ENCODE measurements at places on chromosomes 12 and 14. TPM values are rescaled to one million over a fixed set of nuclear protein-coding genes. Genes with fewer than 3 reads are reported as not detected.
A peak's percentile ranks its signal among the peaks of the same experiment; 100 is the strongest.

DNA sequence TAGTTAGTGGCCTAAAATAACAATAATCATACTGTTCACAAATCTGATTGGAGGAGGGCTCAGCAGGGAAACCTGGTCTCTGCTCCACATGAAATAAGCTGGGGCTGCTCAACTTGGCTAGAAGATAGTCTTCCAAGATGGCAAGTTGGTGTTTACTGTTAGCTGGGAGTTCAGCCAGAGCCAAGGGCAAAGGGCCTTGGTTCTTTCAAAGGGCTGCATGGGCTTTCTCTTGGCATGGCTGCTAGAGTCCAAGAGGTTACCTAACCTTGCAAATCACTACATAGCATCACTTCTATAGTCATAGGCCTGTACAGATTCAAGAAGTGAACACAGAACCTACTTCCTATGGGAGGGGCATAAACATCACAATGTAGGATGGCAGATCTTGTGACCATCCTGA, 7.1 kb downstream of the EXOC5 start:
- DNase-seq = no peak

DNA sequence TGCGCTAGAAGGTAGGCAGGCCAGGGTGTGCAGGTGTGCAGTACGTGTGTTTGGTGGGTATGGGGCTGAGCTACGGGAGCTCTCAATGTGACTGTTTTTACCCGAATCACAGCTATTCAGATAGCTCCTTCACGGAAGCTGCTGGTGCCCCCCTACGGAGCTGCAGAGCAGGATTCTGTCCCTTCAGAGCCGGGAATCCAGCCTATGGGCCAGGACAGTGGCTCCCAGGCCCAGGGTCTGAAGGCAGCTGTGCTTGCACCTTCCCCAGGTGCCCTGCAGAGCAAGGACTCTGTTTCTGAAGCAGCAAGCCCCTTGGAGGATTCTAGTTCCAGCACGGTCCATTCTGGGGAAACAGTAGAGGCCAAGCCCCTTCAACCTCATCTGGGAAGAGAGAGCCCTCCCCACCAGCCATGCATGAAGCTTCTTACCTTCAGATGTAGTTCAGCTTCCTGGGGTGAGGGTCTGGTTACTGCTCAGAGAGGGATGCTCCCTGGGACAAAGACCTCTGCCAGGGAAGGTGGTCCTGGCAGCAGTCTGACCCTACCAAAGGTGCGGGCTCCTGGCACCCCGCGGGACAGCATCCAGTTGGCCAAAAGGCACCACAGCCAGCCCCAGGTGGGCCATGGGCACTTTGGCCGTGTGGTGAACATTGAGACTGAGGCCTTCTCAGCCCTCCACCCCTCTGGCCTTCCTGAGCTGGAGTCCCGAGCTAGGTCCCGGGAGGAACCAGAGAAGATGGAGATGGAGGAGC, 29.1 kb downstream of the PLEKHH1 start:
- DNase-seq = no peak

GRCh38 chr12:48329199-48329939, 21.4 kb downstream of the ZNF641 start:
- DNase-seq = no peak

DNA sequence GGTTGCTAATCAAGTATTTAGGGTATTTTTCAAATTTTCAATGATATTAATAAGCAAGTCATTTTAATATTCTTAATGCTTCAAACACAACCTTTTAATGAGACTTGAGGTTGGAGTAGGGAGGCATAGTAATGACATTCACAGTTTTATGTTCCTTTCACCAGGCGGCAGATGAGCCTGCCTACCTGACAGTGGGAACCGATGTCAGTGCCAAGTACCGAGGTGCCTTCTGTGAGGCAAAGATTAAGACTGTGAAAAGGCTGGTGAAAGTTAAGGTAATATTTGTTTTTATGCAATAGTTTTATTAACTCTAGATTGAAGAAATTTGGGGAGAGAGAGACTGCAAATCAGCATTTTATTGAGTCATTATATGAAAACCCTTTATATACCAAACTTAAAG, 3.1 kb downstream of the ARID4A start:
- no peak for DNase-seq

GRCh38 chr14:96104469-96105057, 65.4 kb downstream of the C14orf132 start:
- DNase-seq = no peak

- DNase-seq = no peak
Observed at GRCh38 chr14:32303865-32304264, 25.2 kb upstream of the AKAP6 start.

GRCh38 chr14:41859336-41859735, 252.7 kb downstream of the LRFN5 start:
- no peak for DNase-seq

- DNase-seq = no peak
Observed at GRCh38 chr12:25787701-25788100, 170.8 kb upstream of the RASSF8 start.

DNA sequence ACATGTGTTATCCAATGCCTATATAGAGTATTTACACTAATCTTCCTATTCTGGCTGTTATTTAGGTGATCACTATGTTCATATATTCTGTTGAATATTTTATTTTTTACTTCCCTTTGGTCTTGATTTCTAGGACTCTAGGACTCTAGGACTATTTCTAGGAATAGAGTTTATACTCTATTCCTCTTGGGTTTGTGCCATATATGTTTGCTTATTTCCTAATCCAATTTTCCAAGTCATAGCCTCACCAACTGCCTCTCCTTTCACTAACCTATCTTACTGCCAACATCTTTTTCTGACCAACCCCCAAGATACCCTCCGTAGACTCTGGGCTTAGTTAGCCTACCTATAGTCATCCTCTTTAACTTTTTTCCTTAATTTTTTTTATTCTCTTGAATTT, 28.5 kb downstream of the ARF6 start:
- no peak for DNase-seq

GRCh38 chr12:118185602-118186397, 49.9 kb downstream of the PEBP1 start:
- no peak for DNase-seq

- DNase-seq = no peak
Observed at GRCh38 chr12:62886796-62887195, 48.2 kb downstream of the PPM1H start.

DNA sequence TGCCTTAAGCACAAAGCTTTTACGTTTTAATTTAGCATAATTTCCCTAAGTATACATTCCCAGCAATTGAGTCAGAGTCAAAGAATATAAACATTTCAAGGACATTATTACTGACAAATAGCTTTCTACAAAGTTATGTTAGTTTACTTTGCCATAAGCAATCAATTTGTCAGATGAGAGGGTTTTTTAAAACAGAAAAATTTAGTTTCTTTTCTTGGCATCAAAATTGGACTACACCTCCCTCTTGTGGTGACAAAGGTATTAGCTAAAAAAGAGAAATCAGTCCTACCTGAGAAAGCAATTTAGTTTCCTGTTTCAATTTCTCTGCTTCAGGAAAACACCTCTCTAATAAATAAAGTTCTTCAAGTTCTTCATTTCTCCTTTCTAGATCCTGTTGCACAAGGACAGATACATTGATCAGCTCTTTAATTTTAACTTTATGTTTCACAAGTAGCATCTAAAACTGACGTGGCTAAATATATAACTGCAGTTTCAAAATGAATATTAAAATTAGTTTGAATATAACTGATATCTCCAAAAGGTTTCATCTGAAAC, 39.9 kb downstream of the DNAI7 start:
- no peak for DNase-seq

DNA sequence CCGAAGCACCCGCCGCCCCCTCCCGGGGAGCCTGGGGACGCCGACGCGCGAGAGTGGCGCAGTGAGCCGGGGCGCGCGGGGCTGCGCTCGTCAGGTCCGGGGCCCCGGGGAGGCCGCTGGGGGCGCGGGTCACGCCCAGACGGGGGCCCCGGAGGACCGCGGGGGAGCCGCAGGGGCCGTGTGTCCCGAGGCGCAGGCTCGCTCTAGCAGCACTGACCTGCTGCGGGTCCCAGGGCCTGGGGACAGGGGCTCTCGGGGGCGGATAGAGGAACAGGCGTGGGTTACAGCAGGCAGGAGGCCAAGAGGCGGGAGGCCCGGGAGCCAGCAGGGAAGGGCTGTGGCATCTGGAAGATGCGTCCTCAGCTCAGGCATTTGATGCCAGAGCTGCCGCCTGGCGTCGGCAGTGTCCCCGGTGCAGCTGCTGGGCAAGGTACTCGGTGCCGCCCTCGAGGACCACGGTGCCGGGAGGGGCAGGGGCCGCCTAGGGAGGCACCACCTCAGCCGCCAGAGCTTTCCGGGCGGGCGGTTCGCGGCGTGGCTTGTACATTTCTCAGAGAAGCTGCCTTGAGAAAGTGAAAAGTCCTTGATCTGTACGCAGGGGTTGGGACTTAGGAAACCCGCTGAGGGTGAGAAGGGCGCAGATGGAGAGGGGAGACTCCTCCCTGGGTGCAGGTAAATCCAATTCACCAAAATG, 1.2 kb downstream of the WNT5B start:
- peak; percentile 36 for DNase-seq

DNA sequence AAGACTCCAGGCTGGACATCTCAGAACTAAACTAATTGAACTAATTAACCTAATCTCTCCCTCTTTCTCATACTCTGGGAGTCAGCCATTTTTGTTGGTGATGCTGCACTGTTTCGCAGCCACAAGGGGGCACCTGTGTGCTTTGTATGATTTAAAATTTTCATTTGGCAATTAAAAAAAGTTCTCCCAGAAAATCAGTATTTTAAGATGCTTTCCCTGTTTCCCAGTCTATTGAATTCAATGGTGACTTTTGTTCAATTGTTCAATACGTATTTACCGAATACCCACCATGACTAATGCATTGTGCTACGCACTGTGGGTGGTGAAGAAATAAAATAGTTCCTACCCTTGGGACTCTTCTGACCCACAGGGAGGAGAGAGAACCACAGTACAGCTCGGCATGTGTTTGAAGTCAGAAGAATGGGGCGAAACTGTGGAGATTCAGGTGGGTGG, 63.7 kb downstream of the ZNF664 start:
- peak; percentile 13 for DNase-seq

- DNase-seq = no peak
Observed at GRCh38 chr12:91877456-91878235, 268.0 kb downstream of the BTG1 start.

GRCh38 chr14:95725685-95726336, 11.9 kb upstream of the TCL1A start:
- DNase-seq = no peak

DNA sequence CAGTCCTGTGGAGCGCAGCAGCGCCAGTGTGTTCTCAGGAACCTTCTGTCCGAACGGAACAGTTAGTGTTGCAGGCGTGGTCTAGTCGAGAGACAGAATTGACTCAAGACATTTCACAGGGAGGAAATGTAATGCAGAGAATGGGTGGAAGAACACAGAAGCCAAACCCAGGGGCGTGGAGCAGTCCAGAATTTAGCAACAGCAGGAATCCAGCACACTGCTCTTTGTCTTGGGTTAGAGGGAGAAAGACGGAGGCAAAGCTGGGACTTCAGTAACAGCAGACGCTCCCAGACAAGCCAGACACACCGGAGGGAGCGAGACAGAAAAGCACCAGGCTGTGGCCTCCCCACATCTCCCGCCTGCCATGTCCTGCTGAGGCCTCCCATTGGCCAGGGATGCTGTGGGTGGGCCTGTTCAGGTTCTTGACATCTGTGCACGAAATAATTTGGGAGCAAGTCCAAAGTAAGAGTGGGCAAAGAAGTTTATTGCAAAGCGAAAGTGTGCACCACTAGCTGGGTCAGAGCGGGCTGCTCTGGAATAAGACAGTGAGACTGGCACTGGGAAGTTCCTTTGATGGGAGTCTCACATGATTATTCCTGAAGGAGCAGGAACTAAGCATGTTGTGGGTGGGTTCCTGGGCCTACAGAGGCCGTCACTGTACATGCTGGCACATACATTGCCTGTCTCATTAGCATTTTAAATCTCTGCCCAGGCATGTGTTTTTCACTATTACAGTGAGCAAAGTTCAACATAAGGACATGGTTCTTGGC, 339.3 kb upstream of the SFSWAP start:
- DNase-seq = no peak

GRCh38 chr12:6375269-6376078, at the start of gene SCNN1A:
Gene SCNN1A (minus strand): TSS chr12:6375563. CDS start chr12:6374783, 780 bp downstream.
- no peak for DNase-seq

DNA sequence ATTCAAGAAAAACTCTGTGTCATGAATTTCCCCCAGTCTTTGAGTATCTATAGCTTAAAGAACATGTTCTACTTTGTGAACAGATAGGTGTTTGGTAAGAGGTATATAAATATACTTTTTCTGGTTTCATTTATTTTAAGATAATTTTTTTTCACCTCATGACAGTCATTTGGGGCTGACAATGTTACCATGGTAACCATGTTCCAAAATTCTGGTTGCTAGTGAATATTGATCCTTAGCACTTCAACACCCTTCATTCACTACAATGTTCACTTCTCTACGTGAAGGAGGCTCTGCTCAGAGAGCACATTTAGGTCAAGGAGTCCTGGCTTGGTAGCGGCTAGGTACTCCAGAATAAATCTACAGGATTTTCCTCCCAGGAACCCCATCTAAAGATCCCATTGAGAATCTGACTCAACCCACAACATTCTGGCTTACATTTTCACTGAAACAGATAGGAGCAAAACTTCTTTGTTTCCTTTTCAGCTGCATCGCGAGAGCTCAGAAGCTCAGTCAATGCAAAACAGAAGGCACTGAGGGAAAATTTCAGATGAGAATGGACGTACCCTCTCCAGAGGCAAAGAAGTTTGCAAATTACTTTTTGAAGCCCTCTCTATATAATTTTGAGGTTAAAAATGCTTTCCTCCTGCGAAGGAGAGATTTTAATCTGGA, 93.6 kb downstream of the ARF6 start:
- no peak for DNase-seq

GRCh38 chr14:63777024-63777423, 49.2 kb upstream of the SGPP1 start:
- no peak for DNase-seq

- no peak for DNase-seq
Observed at GRCh38 chr14:74859757-74860552, 16.0 kb downstream of the PROX2 start.

DNA sequence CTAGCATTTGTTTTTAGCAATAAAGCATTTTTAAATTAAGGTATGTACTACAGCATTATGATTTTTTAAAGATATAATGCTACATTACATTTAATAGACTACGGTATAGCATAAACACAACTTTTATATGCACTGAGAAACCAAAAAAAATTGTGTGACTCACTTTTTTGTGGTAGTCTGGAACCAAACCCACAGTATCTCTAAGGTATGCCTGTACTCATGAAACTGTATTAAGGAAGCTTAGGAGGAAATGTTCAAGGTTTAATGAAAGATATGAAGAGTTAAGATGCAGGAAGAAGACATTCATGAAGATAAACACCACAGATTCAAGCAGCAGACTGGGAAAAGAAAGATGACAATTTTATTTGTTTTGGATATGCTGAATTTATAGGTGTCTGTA, 51.7 kb downstream of the PPP1R12A start:
- DNase-seq = no peak

Gene CLEC4D
- not detected for total RNA-seq

Gene KTN1
- total RNA-seq = 100 TPM

Gene LRRC23
- total RNA-seq = 7.6 TPM

Gene BICDL1
- 25.4 TPM for total RNA-seq

Gene TCL1A
- total RNA-seq = 0.31 TPM

Gene NFE2
- 0.62 TPM for total RNA-seq

Gene CELA1
- total RNA-seq = not detected

Gene CCDC77
- total RNA-seq = 23.1 TPM

Gene KRT82
- not detected for total RNA-seq
